ENCODE measurements at places on chromosomes 2 and 18.

DNA sequence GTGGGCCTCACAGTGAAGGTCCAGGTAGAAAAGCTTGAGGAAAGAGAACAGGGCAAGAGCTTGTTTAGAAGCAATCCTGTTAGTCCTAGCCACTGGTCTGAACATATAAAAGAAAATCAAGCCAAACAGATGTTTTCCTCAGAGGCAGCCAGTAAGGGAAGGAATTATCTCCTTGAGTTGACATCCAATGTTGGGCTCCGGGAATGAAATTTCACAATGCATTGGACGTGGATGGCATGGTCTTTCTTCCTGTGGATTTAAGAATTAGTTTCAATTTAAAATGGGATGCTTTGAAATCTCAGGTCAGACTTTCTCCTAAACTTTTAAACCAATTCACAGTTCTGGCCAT, 92.1 kb downstream of the ACKR3 start:
- DNase-seq, result no peak

DNA sequence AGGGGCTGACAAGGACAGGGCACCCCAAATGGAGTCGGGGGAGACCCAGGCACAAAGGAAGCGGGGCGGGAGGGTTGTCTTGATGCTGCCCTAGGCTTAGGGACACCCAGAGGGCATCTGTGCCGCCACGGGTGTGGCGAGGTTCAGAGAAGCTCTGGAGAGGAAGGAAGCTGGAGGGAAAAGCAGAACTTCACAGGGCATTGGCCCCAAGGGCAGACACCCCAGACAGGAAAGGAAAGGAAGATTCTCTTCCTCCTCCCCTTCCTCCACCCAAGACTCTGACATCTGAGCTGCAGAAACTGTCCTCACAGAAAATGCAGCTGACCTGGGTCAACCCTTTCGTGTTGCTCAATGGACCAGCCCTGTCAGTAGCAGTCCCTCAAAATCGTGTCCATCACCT, 25.6 kb downstream of the DNMT3A start:
- no peak for DNase-seq

DNA sequence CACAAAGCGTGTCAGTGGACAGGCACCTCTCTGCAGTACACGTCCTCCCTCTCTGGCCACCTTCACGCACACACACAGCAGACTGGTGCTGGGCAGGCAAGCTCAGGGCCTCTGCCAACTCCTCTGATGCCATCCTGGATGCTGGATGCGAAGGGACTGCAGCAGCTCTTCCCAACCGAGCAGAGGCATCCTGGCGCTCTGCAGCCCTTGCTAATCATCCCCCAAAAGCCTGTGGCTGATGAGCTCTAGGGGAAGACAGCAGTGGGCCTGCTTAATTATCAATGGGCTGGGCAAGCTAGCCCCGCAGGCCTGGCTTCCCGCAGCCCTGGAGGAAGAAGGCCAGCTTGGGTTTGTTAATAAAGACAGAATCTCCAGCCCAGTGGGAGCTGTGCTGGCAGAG, 71.3 kb upstream of the TEX51 start:
- DNase-seq, result no peak

DNA sequence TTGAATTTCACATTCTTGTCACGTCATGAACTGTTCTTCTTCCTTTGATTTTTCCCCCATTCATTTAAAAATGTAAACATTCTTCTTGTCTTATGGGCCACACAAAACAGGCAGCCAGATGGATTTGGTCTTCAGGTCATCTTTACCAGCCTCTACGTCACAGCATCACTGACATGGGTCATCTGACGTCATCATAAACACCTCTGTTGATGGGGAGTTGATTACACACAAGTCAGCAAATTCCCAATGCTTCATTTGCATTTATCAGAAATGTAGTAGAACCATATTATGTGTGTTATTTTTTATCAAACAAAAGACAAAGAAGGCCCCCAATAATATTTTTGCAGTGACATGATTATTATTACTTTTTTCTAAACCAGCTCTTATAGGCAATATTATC, 777.9 kb downstream of the DCC start:
- no peak for DNase-seq

GRCh38 chr18:77304268-77304667, 54.6 kb downstream of the GALR1 start:
- DNase-seq, result no peak

DNA sequence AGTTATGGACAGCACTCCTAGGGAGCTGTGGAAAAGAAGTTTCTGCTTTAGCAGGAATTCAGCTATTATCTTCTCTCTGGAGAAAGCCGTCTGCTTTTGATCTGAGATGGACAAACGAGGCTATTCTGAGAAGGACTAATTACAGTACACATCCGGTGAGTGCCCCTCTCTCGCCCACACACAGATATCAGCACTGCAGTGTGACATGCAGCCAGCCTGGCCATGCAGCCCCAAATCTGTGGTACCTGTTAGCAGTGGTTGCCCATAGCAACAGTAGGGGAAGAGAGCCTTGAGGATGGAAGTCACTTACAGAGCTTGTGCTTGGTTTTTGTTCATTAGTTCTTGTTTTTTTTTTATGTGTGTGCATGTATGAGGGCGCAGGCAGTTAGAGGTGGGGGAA, 73.9 kb upstream of the TRIB2 start:
- no peak for DNase-seq

DNA sequence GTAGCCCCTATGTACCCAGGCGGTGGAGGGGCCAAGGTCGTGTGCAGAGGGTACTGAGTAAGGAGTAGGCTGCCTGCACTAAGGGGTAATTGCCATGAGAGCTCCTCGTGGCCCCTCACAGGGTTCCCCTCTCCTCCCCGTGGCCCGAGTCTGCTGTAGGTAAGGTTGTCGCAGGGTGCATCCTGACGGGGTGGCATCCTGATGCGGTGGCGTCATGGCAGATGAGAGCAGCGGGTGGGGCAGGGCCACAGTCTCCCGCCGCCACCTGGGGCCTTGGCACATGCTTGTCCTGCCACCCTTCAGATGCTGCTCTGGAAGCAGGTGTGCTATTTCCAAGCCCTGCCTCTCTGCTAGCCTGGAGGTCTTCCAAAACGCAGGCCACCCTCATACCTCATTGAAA, 89.7 kb downstream of the EIPR1 start:
- no peak for DNase-seq

- no peak for DNase-seq
These were observed 9.2 kb downstream of the HS6ST1 start for GRCh38 chr2:128309280-128310093.

DNA sequence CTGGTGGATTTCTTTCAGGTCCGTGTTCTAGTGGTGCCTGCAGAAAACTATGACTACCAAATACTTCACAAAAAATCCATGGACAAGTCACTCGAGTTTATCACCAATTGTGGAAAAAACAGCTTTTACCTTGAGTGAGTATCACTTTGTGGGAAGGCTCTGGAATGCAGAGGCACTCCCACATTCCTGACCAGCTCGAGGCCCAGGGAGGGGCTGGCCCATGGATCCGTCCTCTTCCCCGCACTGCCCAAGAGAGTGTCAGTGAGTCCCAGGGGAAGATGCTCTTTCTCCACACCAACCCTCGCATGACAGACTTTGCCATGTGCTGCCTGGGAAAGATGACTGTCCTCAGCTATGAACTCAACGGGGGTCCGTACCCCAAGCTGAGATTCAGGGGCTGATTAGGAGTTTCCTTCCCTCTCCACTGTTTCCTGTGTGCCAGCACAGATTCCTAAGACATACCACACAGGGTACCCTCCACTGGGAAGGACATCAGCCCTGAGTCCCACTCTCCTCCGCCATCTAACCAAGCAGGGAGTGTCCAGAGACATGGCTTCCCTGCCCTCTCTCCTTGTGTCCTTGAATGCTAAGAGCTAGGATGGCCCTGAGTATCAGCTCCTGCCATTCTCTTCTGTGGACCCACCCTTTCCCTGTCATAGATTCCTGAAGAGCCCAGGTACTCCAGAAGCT, 155.9 kb downstream of the LAMA3 start:
- DNase-seq, result no peak

GRCh38 chr2:183081911-183082310, 3.4 kb downstream of the DUSP19 start:
- no peak for DNase-seq

DNA sequence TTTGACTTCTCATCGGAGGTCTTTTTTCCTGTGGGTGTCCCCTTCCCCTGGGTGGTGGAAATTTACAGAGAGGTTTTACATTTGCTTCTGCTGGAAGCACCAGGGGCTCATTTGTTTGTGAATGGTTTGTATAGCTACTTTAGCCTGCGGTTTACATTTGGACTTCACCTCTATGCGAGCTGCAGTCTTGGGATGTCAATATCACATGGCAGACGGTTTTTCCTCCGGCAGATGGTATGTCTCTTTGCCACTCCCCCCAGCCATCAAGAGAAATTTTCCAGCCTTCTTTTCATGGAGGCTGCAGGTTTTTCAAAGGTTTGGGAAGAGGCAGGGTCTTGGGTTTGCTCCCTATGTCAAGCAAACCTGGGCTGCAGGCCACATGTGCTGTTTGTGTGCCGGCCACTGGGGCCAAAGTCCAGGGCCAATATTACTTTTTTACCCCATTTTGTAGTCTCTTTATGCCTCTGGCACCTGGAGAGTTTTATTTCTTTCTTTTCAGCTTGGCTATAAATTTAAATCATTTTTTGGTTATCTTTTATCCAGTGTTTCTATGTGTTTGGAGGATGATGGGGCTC, 23.9 kb upstream of the BOD1L2 start:
- no peak for DNase-seq

GRCh38 chr2:110204408-110205385, at the start of gene NPHP1:
NPHP1 (minus strand) TSS chr2:110205013; CDS start chr2:110204968, 45 bp downstream.
- peak; percentile 7 for DNase-seq

DNA sequence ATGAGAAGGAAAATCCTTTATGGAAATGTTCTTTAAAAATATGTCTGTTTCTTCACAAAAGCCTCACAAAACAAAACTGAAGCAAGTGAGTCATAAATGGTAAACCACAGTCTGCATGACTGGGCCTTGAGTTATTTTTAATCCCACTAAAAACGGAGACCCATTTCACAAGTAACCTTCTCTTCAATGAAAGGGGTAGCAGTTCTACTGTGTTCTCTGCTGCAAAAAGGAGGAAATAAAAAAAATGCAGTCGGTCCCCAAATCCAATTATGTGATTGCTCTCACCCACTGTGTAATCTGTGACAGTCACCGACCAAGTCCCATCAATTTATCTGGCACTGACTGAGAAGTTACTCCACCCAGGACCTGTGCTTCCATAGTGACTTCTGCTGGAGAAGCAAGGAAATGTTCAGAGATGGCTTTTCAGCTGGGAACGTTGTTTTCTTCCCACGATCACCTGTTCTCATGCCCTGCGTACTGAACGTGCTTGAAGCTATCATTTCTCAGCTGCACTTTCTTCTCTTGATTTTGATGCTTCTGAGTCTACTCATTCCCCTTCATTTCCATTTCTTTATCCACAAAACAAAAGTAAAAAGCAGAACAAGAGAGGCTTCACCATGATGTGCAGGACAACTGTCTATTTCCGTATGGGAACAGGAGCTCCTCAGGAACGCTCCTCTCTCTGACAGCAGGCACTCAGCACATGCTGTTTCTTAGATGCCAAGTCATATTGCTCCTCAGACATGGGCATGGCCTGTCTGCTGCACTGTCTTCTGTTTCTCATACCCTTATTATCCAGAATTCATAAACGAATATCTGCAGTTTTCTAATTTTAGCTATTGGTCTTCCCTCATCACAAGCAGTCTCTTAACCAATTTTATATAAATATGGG, 80.0 kb upstream of the TMEM200C start:
- DNase-seq, result no peak

GRCh38 chr2:142873831-142874287, 3.6 kb upstream of the KYNU start:
- DNase-seq, result no peak

GRCh38 chr18:22446911-22447310, 29.2 kb upstream of the CTAGE1 start:
- no peak for DNase-seq

DNA sequence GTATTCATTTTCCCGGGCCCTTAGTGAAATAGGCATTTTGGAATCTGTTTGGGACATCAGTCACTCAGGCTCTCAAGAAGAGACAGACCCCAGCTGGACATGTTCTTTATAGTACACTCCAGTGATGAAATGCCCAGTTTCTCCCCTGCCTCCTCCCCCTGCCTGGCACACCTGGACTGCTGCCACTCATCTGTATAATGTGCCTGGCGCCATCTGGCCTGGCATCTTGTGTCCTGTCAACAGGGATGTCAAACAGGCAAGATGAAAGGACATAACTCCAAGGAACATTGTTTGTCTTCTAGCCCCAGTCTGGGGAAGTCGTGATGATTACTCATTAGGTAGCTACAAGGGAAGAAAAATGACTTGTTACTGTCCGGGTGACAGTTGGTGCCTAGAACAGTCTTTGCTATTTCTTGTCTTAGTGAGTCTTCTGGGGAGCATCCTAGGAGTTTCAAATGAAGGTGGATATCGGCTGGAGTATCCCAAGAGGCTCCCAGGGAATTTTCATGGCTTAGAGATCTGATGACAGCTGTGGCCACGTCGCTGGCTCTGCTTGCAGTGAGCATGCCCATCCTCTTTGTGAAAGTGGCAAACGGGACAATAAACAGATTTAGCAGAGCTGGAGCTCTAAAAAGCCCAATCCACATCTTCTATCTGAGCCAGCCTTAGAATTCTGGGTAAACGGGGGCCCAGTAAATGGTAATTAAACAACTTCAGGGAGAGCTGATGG, 153.6 kb downstream of the ALK start:
- no peak for DNase-seq

- DNase-seq, result no peak
These were observed 1.2 kb downstream of the GPD2 start for GRCh38 chr2:156437272-156437930.
